Activated CD8-positive, alpha-beta memory T cell treated with anti-CD3 and anti-CD28 coated beads for 36 hours (primary cell): ENCODE measurements at places on chromosomes 5 and 9. TPM values are rescaled to one million over a fixed set of nuclear protein-coding genes. Genes with fewer than 3 reads are reported as not detected.

Gene DUSP1
- 7.3 TPM for total RNA-seq

Gene DBH
- total RNA-seq: not detected

Gene TMEM174
- not detected for total RNA-seq

Gene STPG3
- total RNA-seq: not detected

Gene CDKN2A
- 3.9 TPM for total RNA-seq

Gene C5orf46
- not detected for total RNA-seq

Gene FGD3
- 37.8 TPM for total RNA-seq

Gene SOX30
- total RNA-seq: 0.15 TPM

Gene TPPP
- total RNA-seq: 0.21 TPM

Gene ALDOB
- not detected for total RNA-seq

Gene PARP8
- total RNA-seq: 41.1 TPM

Gene ADGRD2
- not detected for total RNA-seq

Gene CTSL
- total RNA-seq: 1.8 TPM

Gene MTX3
- total RNA-seq: 29.0 TPM

Gene CXXC5
- total RNA-seq: 2.7 TPM

Gene BTNL3
- not detected for total RNA-seq

Gene ADAMTSL2
- total RNA-seq: not detected

Gene MZB1
- total RNA-seq: 20.2 TPM

Gene SLC1A1
- total RNA-seq: 0.13 TPM

Gene DNAJB5
- 5.6 TPM for total RNA-seq

Gene KIF12
- not detected for total RNA-seq

Gene MARVELD2
- 0.25 TPM for total RNA-seq

Gene TGFBI
- total RNA-seq: 0.23 TPM

Gene SPINK13
- total RNA-seq: not detected

Gene DCAF12
- total RNA-seq: 46.8 TPM

Gene OBP2B
- total RNA-seq: not detected

Gene SH3PXD2B
- total RNA-seq: 0.25 TPM

Gene ELOVL7
- total RNA-seq: 0.06 TPM

Gene QRFP
- total RNA-seq: not detected

Gene DOCK8
- total RNA-seq: 140 TPM

Gene CERT1
- total RNA-seq: 31.8 TPM
